Ascending aorta (tissue), 2 donors: ENCODE measurements at places on chromosomes 1 and 21. TPM values are rescaled to one million over a fixed set of nuclear protein-coding genes. Genes with fewer than 3 reads are reported as not detected.

- H3K27ac ChIP-seq = no peak overlapping the region
- no peaks in the 10 kb centered on the region for H3K27me3 ChIP-seq
- H3K4me3 ChIP-seq = no peak overlapping the region
- no peaks in the 10 kb centered on the region for H3K4me1 ChIP-seq
Observed at GRCh38 chr1:111221633-111222291, 5.8 kb upstream of the CHI3L2 start.

- H3K4me3 ChIP-seq = no peak overlapping the region
- no peaks in the 10 kb centered on the region for H3K36me3 ChIP-seq
- H3K27ac ChIP-seq = no peak overlapping the region
- no peaks in the 10 kb centered on the region for H3K27me3 ChIP-seq
Observed at GRCh38 chr21:35280231-35280630, 231.1 kb upstream of the RUNX1 start.

- peaks cover 11% of the 10 kb centered on the region for H3K4me1 ChIP-seq
- DNase-seq = no peak
- no peaks in the 10 kb centered on the region for H3K27me3 ChIP-seq
- H3K27ac ChIP-seq = peak overlapping the region; percentile 57
- H3K4me3 ChIP-seq = no peak overlapping the region
Observed at GRCh38 chr1:218466341-218467010, 121.3 kb downstream of the TGFB2 start.

CELSR2 gene
- total RNA-seq = 3.6 TPM

SV2A gene
- 5.9 TPM for total RNA-seq
